ENCODE measurements at places on chromosomes 3 and 15. TPM values are rescaled to one million over a fixed set of nuclear protein-coding genes. Genes with fewer than 3 reads are reported as not detected.

TEX55 gene
- total RNA-seq: not detected

GNB5 gene
- total RNA-seq: 53.2 TPM

DNA sequence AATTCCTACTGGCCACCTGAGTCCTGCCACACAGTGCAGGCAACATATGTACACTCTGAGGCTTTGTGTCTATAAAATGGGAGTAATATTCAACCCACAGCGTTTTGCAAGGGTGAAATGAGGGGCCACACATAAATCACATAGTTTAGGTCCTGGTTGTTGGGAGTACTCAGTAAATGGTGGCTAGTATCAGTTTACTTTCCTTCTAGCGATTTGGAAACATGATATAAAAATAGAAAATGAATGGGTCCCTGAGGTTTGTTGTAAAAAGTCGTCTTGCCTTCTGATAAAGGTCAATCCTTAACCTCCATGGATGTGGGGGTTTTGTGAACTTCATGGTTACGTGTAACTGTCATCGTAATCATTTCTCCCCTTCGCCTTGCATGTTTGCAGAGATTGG is 472.4 kb downstream of the EPHB1 start:
- DNase-seq: no peak

GRCh38 chr3:124374583-124374982 is 355.7 kb upstream of the UMPS start:
- DNase-seq: no peak

DNA sequence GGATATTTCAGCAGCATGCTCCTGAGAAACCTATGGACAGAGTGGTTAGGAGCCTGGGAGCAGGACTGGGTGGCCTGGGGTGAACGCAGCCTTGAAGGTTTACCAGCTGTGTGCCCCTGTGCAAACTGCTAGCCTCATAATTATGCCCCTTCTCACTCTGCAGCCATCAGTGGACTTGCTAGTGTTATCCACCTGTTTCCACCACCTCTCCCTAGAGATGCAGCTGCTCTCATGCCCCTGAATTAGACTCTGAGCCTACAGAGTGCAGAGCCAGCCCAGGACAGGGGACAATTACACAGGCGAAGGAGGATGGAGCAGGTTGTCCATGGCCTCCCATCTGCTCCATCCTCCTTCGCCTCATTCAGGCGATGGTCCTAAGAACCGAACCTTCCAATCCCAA is 175.9 kb downstream of the ATP10A start:
- DNase-seq: no peak

GOLGA8S gene
- 0.48 TPM for total RNA-seq

DNA sequence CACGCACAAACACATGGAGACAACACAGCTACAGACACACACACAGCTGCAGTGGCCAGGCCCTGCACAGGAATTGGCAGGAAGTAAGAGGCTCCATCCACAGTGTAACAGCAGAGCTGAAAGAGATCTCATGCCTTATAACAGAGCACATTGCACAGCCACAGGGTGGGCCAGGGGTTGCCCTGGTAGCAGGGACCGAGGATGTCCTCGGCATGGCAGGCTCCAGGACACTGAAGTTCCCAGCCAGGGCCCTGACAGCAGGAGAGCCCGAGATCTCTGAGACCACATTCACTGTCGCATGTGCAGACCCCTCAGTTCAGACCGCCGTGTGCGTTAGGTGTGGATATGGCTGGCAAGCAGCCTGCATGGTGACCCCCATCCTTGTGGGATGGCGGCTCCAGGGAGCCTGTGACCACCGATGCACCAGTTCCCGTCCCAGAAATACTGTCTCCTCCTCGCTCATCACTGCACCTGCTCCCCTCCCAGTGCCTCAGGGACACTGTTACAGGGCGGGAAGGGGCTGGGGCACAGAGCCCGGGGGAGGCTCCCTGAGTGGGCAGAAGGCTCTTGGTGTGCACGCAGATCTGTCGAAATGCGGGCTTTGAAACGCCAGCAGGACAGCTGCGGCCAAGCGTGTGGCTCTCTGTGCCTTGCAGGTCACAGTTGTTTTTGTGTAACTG is 1.5 kb upstream of the OCA2 start:
- no peak for DNase-seq

GRCh38 chr15:64048781-64049460 is 2.6 kb upstream of the DAPK2 start:
- no peak for DNase-seq

All from RPMI7951 (cell line).